ENCODE measurements at places on chromosomes 6 and 20.

DNA sequence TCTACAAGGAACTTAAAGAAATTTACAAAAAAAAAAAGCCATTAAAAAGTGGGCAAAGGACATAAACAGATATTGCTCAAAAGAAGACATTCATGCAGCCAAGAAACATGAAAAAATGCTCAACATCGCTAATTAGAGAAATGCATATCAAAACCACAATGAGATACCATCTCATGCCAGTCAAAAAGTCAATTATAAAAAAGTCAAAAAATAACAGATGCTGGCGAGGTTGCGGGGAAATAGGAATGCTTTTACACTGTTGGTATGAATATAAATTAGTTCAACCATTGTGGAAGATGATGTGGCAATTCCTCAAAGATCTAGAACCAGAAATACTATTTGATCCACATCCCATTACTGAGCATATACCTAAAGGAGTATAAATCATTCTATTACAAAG is 411.9 kb upstream of the MARCKS start:
- DNase-seq: no peak

GRCh38 chr6:125639466-125640020 is 109.9 kb upstream of the HEY2 start:
- DNase-seq: no peak

GRCh38 chr20:62925420-62926228 is 681 bp downstream of the DIDO1 start:
- DNase-seq: no peak

DNA sequence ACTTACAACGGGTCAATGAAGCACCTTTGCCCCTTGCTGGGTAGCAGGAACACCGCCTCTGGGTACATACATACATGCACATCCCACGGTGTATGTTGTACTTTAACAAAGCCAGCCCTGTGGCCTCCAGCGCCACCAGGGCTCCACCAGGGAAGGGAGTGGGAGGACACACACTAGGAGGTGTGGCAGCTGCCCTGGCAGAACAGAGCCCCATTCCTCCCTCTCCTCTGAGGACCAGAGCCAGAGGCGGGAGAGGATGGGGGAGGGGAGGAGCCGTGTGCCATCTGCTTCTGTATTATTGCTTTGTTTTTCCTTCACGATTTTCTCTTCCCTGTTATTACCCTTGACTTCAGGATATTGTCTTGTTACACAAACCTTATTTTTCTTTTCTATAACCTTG is 105.8 kb upstream of the TRAF3IP2 start:
- DNase-seq: no peak

DNA sequence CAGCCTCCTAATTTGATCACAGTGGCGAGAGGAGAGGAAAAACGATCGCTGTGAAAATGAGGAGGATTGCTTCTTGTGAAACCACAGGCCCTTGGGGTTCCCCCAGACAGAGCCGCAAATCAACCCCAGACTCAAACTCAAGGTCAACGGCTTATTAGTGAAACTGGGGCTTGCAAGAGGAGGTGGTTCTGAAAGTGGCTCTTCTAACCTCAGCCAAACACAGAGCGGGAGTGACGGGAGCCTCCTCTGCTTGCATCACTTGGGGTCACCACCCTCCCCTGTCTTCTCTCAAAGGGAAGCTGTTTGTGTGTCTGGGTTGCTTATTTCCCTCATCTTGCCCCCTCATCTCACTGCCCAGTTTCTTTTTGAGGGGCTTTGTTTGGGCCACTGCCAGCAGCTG is 28.7 kb downstream of the SAYSD1 start:
- no peak for DNase-seq

DNA sequence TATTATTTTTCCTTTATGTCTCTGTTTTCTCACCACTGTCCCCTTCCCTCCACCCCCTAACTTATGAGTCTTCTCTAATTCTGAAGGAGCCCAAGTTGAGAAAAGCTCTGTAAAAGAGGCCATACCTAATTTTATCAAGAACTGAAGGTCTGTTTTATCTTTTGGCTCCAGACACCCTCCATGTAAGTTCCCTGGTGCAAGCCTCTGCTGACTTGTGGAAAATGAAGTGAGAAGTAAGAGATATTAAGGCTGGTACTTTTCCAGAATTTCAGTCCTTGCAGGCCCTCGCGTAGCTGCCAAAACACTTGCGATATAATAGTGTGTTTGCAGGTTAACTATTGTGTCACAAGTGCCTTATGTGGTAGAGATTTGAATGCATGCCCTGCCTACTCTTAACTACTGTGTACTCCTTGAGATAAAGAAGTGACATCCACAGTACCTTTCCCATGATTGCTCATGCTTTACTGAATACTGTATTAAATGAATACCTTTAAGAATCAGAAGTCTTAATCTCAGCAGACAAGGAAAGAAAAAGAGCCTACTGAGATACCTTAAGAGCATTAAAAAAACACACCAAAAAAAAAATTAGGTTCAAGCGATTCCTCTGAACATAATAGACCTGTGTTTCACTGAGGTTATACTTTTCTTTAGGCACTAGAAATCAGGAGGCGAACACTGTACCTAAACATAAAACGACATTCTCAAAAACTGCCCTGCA is 143.6 kb upstream of the ZNF184 start:
- no peak for DNase-seq

- no peak for DNase-seq
These were observed 845 bp upstream of the SFTA2 start for GRCh38 chr6:30932665-30933365.

DNA sequence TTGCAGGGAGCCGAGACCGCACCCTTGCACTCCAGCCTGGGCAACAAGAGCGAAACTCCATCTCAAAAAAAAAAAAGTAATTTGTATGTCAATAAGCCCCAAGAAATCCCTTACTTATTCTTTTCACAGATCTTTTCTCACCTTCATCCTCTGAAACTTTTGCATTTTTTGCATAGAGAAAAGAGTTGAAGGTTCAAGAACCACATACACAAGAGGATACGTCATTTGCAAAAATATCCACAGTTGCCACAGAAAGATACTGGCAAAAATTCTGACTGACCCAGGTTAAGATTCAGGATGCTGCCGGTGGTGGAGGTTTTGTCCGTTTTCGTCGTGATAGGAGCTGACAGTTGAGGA is 94.5 kb downstream of the ZMYND8 start:
- no peak for DNase-seq

GRCh38 chr6:37305841-37306425 is 47.9 kb upstream of the RNF8 start:
- no peak for DNase-seq

DNA sequence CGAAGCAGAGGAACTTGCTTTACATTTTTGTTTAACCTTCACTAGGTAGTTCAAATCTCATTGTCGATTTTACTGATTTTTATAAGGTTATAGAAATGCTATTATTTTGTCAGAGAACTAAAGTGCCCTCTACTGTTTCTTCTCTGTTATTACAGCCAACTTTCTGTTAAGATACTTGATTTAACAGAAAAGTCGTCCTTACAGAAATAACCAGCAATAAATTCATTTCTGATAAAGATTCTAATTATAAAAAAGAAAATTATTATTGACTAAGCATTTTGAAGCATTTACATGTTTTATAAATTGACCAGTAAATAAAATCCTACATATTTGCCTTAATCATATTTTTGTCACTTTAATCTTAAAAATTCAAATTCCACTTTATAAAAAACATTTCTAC is 60.8 kb downstream of the OGFRL1 start:
- DNase-seq: no peak

- DNase-seq: no peak
These were observed 507.3 kb downstream of the EYS start for GRCh38 chr6:65199683-65200082.

- no peak for DNase-seq
These were observed 35.4 kb upstream of the ZNFX1 start for GRCh38 chr20:49313283-49313682.

GRCh38 chr6:149368065-149368464 is 32.0 kb upstream of the SUMO4 start:
- no peak for DNase-seq

GRCh38 chr6:158002951-158003853 is 21.5 kb downstream of the SYNJ2 start:
- no peak for DNase-seq

- peak; percentile 14 for DNase-seq
These were observed 198.6 kb downstream of the DTNBP1 start for GRCh38 chr6:15464211-15464725.

GRCh38 chr6:24683297-24684296 is 16.7 kb downstream of the ACOT13 start:
- DNase-seq: no peak

- DNase-seq: no peak
These were observed 47.1 kb upstream of the GATA5 start for GRCh38 chr20:62522748-62523396.

DNA sequence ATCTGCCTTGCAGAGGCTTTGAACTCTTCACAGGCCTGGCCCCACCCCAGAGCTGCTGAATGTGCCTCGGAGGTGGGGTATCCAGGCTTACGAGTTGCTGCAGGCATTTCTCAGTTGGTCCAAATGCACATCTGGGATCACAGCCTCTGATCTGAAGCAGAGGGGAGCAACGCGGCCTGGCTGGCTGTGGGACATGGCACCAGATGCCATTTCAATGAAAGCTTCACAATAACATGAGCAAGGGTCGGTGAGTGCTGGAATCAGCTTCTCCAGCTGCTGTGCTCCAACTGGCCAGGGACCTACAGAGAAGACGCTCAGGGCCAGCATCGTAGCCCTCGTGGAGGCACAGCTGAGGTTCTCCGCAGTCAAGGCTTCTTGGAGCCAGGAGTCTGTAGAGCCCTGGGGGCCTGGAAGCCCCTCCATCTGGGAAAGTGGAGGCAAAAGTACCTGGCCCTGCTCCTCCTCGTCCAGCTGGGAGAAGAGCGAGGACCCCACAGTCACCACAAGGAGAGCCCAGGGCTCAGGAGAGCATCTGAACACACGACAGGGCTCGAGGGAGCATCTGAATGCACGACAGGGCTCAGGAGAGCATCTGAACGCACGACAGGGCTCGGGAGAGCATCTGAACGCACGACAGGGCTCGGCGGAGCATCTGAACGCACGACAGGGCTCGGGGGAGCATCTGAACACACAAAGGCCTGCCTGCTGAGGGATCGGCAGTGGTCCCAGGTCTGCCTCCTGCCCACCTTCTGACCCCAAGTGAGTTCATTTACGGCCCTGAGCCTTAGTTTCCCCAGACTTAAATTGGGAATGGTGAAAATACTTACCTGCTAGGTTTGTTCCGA is 165.2 kb downstream of the DLL1 start:
- no peak for DNase-seq

- DNase-seq: no peak
These were observed 760 bp upstream of the IBTK start for GRCh38 chr6:82248273-82248735.

- DNase-seq: no peak
These were observed 170.3 kb upstream of the FLRT3 start for GRCh38 chr20:14507711-14508110.

DNA sequence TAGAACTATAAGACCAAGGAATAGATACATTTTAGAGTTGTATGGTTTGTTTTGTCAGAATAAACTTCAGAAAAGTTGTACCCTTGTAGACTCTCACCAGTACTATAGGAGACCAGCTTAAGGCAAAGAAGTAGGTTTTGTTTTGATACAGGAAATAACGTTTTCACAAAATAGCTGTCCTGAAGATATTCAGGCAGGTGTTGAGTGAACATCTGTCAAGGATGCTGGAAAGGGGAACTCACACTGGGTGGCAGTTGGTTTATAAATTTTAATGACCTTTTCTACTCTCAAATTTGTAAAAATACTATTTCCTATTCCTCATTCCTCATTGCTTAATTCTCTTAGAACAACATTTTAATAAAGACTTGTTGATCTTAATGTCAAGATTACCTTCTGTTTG is 174.0 kb upstream of the MAN1A1 start:
- DNase-seq: no peak

DNA sequence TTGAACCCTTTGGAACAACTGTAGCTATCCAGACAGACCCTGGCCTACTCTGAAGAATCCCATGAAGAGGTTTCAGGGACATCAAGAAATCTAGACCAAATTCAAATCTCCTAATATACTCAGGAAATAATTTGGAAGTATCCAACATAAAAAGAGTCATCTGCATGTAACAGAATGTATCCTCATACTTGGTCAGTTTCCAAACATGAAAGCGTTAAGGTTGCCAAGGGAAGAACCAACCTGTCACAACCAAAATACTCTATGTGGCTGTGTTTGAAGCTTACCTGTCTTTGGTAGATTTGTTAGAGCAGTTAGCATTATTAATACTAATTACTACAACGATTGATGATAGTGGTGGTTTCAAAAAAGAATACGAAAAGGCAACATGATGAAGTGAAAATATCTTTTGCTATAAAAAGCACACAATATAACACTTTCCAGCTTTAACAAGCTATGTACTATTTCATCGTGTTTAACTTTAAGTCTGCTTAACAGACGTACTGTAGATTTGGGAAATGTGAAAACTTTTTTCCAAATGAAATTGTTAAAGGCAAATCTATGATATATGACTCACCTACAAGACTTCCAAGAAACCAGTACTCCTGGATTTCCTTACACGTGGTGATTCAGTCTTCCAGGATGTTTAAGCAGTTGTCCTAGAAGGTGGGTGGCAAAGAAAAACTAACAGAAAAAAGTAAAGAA is 46.6 kb upstream of the ENPP1 start:
- DNase-seq: no peak

DNA sequence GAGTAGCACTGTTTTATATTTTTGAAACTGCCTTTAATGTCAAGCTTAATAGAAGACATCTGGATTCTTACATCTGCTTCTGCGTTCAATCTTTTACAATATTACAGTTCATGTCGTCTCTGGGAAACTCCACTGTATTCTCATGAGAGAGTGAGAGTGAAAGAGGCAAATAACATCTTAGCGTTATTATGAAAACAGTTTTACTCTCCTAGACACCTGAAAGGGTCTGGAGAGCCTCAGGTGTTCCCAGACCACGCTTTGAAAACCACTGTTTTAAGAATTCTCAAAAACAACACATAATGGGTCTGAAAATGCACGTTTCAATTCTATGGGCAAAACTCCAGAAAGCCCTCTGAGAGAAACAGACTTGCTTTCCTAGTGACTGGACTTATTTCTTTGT is 63.3 kb downstream of the ARHGAP18 start:
- DNase-seq: no peak

DNA sequence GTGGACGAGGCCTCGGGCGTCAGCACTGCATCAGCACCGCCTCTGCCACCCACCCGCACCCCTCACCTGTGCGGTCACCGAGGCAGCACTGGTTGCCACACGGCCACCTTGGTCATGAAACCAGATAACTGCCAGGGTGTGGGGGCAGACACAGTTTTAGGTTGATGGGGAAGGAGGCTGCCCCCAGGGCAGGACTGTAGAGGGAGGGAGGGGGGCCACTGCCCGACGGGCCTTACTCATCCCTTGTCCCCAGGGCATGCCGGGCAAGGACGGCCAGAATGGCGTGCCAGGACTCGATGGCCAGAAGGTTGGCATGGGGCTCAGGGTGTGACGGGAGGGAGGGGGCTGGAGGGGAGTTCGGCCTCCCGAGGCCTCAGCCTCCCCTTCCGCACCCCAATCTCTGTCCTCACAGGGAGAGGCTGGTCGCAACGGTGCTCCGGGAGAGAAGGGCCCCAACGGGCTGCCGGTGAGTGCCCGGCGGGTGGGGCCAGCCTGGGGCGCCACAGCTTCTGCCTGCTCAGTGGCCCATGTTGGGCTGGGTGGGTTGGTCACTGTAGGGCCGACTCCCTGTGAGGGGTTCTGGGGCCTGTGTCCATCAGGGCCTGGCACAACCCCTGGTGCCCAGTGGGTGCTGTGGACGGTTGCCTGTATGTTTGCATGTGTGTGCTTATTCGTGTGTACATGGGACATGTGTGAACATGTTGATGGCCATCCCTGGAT is 11.8 kb downstream of the COL9A3 start:
- DNase-seq: no peak

GRCh38 chr6:71480577-71480976 is 192.0 kb downstream of the OGFRL1 start:
- DNase-seq: no peak

Data from stimulated activated CD8-positive, alpha-beta memory T cell treated with anti-CD3 and anti-CD28 coated beads, Interleukin-7, amount 100 ng/mL, for 1 hour (primary cell).